Small intestine (tissue), 16 donors: ENCODE measurements at places on chromosomes 16 and 17.

- peak; percentile 42 for DNase-seq
Measured at GRCh38 chr16:31696968-31697743, 169.5 kb downstream of the AHSP start.

- peak; percentile 56 for DNase-seq
Measured at GRCh38 chr16:88387941-88388627, 5.3 kb downstream of the ZNF469 start.

- DNase-seq, result no peak
Measured at GRCh38 chr17:68509141-68510057, 2.8 kb upstream of the PRKAR1A start.

- DNase-seq, result no peak
Measured at GRCh38 chr16:58847902-58848661, 114.0 kb upstream of the GOT2 start.

- no peak for DNase-seq
Measured at GRCh38 chr17:66450008-66450851, 147.8 kb downstream of the PRKCA start.

DNA sequence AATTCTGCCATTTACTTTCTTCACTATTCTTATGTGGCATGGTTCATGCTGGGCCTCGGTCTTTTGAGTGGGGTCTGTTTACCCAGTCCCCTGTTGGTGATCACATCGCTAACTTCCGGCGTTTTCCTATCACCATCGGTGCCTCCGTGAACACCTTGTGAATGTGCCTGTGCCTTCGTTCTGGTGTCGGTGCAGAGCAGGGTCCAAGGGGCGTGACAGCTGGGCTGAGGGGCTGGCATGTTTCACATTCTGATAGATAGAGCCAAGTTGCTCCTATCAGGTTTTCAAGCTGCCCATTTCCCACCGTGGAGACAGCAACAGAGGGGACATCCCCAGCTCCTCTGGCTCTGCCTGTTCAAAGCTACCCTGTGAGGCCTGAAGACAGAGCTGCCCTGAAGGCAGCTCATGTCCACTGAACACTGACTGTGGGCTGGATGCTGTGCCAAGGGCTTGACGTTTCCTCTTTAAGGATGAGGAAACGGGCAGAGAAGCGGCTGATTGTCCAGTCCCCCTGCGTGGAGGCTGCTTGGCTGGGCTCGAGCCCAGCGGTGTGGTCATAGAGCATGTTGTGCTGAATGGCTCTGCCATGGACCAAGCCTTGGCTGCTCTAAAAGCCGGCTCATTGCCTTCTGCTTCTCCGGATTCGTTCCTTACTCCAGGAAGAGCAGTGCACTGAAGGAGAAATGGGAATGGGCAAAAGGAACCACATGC, 17.0 kb downstream of the DHODH start:
- no peak for DNase-seq

- no peak for DNase-seq
Measured at GRCh38 chr16:78137782-78138616, 38.5 kb downstream of the WWOX start.

DNA sequence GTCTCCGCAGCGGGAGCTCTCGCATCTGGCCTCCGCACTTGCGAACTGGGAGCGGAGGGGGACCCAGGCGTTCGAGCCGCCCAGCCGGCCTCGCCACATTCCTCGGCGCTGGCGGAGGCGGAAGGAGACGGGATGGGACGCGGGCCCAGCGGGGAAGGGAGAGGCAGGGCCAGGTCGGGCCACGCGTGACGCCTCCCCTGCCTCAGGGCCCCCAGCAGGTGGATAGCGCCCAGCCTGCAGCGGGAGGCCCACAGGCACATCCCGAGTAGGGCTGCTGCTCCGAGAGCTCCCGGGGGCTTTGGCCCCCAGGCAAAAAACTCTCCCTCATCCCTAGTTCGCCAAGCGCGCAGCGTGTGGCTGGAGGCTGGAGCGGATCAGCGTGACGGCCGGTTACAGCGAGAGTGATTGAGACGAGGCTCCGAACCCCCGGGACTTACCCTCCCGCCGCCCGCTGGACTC, 800 bp downstream of the PLEKHH3 start:
- DNase-seq, result peak; percentile 74

DNA sequence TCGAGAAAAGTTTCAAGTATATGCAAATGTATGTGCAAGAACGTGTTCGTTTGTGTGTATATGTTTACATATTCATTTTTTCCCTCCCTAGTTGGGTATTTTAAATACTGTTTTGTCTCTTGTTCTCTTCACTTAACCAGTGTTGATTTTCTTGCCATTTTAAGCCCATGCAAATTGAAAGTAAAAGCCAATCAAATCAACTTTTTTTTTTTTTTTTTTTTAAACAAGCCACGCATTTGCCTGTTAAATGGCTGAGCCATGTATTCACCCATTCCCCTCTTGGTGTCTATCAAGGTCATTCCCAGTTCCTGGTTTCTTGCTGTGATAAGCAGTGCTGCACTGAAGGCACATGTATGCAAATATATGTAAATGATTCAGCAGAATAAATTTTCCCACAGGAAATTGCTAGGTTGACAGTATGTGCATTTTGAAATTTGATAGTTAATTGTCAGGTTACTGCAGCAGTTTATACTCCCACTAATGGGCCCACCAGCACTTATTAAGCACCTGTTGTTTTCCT, 12.2 kb downstream of the ABCC1 start:
- no peak for DNase-seq

DNA sequence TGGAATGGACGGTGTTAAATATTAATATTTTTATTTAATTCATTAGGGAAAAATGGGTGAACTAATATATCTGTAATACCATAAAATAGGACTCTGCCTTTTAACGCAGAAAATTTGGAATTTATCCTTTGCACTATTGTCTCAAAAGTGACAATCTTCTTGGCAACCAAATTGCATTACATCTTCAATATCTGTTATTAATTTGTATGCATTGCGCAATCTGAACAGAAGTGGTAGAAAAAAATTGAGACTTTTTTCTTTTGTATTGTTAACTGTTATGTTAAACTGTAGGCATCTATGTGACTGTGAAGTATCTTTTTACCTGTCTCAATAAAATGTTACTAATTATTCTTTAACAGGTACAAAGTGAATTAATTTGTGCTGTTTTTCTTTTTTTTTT, 55.6 kb downstream of the PPM1E start:
- DNase-seq, result no peak

DNA sequence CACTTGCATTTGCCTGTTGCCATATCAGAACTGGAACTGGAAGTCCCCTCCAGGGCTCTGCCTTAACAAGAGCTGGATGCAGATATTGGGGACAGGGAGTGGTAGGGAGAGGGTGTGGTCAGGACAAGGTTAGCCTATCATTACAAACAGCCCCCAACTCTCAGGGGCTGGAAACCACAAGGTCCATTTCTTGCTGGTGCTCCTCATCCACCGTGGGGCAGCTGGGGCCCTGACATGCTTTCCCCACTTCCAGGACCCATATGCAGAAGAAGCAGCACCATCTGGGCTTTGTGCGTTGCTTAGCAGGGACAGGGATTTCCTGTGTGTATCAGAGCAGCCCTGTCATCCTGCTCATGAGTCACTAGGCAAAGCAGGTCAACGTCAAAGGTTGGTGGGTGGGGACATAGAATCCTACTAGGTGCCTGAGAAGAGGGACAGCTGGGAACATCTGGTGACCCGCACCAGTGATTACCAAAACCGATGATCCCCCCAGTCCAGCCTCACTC, 26.9 kb downstream of the RGS9 start:
- peak; percentile 36 for DNase-seq

GRCh38 chr17:78923660-78924453, 1.3 kb downstream of the TIMP2 start:
- peak; percentile 93 for DNase-seq

- peak; percentile 89 for DNase-seq
Measured at GRCh38 chr17:78735832-78736525, 46.1 kb downstream of the CYTH1 start.

- no peak for DNase-seq
Measured at GRCh38 chr17:1643999-1644492, 1.5 kb downstream of the SCARF1 start.

DNA sequence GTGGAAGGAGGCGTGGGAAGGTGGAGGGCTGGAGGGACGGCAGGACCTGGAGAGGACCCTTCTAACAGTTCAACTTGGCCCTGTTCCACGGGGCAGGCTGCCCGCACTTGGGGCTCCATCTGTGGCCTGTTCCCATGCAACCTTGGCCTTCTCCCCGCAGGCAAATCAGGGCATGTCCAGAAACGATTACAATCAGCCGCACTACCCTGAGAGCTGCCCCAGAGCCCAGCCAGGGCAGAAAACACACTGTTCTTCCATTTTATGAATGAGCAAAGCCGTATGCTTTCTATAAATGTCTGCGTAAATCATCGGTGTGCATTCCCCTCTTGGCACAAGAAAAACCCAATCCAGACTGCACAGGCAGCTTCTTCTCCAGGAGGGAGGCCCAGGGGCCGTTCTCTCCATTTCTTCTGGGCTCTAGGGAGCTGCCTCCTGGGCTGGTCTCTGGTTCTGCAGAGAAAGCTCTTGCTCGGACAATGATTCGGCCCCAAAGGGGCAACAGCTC, 228.7 kb downstream of the SOX9 start:
- no peak for DNase-seq

DNA sequence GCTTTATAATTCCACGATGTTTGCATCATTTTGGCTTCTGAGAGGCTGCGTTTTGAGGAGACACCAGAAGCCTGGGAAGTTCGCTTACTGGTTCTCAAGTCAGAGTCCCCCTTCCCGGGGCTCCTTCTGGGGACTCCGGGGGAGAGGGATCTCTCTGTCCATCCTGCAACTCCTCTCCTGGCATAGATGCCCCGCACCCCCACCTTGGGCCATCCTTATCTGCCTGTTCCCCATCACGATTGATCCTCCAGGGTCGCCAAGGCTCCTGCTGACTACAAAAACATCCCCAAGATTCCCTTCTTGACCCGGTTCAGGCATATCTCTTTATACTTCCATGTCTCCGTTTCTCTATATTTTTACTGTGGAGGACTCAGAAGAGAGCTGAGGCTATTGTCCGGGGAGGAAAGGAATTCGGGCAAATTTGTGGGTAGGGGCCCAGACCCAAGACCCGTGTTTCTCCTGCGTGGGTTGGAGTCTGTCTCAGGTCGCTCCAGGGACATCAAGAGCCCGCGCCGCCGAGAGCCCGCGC, 18.4 kb upstream of the HOXB13 start:
- no peak for DNase-seq

- DNase-seq, result no peak
Measured at GRCh38 chr17:70310221-70310672, 140.9 kb downstream of the KCNJ2 start.

GRCh38 chr16:47872225-47872624, 283.6 kb downstream of the ABCC12 start:
- no peak for DNase-seq

DNA sequence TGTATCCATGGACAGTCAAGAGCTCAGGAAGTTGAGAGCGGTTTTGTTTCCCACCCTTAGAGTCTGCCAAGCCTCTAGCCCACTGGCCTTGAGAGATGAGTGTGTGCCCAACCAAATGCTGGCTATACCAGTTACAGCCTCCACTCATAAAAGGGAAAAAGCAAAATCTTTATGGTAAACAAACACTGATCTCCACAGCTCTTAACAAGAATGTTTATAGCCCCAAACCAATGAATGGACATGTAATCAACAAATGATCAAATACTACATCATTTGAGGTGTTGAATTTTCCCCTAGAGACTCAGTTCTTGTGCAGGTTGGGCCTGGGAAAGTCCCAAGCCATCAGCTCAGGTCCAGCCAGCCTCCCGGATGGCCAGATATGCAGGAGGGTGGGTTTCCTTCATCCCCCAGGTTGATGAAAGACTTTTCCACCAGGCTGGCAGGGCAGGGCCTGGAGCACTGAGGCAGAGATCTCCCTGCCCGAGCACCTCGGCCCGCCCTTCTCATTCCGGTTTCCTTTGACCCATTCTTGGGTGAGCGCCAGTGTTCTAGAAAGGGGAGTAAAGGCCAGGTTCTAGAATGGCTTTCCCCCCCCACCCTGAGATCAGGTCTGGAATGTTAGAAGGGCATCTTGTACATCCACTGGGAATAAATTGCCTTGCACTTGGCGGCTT, 3.9 kb upstream of the EFTUD2 start:
- DNase-seq, result no peak

DNA sequence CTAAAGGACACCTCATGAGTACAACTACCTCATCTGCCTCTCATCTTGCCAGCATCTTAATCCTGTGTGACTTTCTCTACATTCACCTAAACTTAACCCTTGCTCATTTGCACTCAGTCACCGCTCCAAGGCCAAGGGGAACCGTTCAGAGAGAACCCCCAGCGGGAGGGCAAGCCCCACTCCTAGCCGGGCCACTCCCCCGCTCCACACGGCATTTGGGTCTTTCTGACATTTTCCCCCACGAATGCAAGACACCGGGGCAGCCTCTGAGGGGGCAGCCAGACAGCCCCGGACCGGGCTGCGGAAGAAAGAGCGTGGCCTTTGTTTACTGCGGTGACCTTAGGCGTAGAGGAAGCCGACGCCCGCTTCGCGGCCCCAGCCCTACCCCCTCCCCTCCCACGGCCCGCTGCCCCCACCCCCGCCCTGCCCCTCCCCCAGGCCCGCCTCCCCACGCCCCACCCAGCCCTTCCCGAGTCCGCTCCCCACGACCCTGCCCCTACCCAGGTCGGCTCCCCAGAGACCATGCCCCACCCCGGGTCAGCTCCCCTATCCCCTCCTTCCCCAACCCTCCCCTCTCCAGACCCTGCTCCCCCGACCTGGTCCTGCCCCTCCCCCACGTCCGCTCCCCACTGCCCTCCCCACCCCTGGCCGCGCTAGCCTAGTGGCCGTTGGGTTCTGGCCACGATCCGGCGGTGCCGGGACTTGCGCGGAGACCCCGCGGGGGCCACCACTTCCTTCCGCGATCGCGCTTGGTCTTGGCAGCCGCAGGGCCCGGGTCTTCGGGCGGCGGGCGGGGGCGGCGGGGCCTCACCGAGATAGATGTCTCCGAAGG, 789 bp downstream of the CSNK1D start:
- peak; percentile 48 for DNase-seq

GRCh38 chr17:42553866-42554249, 1.1 kb downstream of the HSD17B1 start:
- peak; percentile 43 for DNase-seq

- DNase-seq, result no peak
Measured at GRCh38 chr17:14514973-14515372, 214.1 kb downstream of the HS3ST3B1 start.

DNA sequence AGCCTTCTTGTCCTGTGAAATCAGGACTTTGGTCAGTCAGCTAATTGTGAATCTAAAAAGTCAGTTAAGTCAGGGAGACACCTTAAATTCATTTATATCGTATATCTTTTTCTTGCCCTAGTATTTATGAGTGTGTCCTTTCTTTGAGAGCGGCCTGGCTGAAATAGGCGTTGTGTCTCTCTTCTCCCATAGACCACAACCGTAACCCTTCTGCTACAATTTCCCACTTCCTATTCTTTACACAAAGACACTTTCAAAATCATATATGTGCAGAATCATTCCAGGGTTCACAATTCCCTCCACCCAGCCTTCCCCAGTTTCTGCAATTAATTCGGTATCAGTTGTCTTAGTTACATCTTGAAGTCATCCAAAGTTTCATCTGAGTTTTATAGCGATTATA, 14.0 kb upstream of the COTL1 start:
- DNase-seq, result no peak
